ENCODE measurements at places on chromosomes 7 and 10.
A peak's percentile ranks its signal among the peaks of the same experiment; 100 is the strongest.

GRCh38 chr10:76230921-76231285, 799.5 kb downstream of the LRMDA start:
- no peak for DNase-seq

GRCh38 chr10:42866115-42866995, 83.8 kb downstream of the BMS1 start:
- peak; percentile 1 for DNase-seq

- DNase-seq = no peak
These were observed 21.6 kb downstream of the DNTT start for GRCh38 chr10:96325719-96326373.

DNA sequence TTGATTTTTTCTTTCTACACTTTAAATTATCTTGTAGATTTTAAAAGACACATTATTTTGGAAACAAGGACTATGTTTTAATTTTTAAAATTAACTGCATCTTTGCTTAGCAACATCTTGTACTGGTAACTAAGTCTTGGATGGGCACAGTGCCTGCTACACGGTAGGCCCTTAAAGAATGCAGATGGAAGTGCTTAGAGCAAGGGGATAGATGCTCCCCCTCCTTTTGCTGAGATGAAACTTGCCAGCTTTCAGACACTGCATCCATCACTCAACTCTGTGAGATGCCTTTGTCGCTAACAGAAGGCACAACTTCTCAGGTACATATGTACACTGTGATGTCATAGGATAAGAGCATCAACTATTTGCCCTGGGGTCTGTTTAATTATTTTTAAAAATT, 103.9 kb downstream of the LRRC18 start:
- no peak for DNase-seq

DNA sequence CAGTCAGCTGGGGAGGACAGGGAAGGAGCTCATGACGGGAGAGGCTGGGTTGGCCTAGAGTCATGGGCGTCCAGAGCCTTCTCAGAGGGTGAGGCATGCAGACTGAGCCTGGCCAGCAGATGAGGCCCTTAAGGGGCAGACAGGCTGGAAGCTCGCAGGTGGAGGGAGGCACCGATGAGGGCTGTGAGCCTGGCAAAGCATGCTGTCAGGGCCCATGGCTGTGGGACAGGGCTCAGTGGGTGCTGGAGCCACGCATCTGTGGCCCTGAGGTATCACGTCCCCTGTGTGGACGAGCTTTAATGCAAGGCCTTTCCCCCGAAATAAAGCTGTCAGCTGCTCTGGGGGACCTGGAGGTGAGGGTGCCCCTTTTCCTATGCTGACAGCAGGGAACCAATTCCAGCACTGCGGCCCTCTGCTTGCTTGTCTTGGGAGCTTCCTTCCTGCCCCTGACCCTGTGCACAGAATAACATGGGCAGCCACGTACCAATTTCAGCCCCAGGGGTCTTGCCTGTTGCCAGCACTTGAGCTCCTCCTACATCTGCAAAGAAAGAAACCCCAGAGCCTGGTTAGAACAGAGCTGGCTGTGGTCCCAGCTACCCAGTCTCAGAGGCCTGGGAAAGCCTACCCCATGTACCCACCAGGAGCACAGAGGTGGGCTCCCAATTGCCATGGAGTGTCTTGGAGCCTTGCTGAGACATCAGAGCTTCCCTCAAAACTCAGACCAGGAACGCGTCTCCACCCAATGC, 20.6 kb downstream of the TMEM273 start:
- no peak for DNase-seq

DNA sequence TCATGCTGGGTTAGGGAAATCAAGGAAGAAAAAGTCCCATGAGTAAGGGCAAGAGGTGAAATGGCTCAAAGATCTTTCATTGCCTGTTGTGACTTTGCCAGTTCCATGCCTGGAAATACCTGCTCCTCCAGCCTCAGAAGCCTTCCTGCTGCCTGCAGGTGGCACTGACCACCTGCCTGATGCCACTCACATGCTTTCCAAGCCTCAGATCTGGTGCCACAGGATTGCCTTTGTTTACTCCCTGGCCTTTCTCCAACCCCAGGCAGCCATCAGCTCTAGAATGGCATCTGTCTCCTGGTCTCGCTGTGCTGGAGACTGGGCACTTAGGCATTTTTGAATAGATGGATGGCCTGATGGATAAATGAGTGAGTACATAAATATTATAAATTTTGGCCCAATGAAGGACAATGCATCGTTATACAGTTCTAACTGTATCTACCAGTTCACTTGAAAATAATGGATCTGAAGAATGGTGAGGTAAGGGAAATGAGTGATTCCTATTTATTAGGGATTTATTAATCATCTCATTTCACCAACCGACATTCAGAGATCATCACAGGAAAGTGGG, 657.2 kb downstream of the INHBA start:
- no peak for DNase-seq

GRCh38 chr10:114487815-114488536, 83.7 kb upstream of the AFAP1L2 start:
- no peak for DNase-seq

- no peak for DNase-seq
These were observed 489.4 kb upstream of the SORCS1 start for GRCh38 chr10:107653832-107654287.

DNA sequence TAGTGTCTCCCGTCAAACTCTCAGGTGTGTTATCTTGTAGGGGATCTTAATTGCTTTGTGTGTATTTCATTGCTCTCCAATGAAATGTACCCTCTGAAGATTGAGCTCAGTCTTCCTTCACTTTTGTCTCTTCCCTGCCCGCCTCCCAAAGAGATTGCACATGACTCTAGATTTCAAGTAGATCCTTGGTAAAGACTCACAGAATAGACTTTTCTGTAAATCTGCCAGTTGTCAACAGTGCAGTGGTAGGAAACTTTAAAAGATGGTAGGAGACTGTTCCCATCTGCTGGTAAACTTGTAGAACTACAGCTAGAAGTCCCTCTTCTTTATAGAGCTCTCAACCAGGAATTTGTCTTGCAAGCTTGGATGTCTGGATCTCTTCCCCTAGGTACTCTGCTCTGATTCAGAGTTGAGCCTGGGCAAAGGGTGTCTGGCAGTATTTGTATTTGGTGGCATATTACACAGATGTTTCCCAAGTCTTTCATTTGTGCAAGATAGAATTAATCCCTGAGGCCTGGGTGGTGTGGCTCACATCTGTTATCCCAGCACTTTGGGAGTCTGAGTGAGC, 9.6 kb downstream of the CCL26 start:
- DNase-seq = no peak

DNA sequence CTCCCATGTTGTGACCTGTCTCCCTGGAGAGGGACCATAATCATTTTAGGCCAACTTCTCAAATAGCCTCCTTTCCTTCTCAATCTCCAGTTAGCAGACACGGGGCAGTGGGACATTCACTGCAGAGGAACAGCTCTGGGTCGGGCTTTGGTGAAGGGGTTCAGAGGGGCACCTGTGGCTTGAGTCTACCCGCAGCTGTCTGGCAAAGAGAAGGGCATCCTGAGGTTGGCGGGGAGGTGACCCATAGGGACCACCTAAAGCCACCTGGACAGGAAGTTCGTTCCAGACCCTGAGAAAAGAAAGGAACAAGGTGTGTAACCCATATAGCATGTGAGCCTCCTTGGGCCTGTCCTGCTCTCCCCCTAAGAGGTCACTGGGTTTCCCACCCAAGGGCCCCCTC, 155.0 kb downstream of the OAT start:
- no peak for DNase-seq

GRCh38 chr10:60236869-60237524, 152.7 kb downstream of the ANK3 start:
- no peak for DNase-seq

DNA sequence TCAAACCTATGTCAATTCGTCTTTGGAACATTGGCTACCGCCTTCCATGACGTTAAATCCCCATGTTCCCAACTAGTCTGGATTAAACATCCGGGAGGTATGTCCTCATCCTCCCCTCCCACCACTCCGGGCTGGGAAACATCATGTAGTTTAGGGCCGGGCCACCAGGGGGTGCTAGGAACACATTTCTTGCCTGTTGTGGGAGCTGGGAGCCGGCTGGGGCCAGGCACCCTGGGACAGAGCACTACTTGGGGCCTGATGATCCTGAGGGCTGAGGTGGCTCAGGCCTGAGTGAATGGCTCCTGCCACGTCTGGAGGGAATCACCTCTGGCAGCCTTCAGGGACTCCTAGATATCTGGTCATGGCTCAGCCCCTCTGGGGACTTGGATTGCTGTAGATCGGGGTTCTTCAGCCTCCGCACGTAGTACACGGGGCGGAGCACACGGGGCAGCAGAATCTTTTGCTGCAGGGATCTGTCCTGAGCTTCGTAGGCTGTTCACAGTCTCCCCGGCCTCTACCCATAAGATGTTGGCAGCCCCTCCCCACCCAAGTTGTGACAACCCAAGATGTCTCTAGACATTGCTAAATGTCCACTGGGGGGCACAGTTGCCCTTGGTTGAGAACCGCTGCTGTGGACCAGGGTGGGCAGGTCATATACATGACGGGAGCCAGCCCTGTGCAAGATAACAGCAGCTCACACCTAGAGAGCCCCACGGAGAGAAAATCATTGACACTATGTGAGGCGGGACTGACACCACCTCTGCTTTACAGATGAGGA, 141.2 kb upstream of the ZNF716 start:
- no peak for DNase-seq

DNA sequence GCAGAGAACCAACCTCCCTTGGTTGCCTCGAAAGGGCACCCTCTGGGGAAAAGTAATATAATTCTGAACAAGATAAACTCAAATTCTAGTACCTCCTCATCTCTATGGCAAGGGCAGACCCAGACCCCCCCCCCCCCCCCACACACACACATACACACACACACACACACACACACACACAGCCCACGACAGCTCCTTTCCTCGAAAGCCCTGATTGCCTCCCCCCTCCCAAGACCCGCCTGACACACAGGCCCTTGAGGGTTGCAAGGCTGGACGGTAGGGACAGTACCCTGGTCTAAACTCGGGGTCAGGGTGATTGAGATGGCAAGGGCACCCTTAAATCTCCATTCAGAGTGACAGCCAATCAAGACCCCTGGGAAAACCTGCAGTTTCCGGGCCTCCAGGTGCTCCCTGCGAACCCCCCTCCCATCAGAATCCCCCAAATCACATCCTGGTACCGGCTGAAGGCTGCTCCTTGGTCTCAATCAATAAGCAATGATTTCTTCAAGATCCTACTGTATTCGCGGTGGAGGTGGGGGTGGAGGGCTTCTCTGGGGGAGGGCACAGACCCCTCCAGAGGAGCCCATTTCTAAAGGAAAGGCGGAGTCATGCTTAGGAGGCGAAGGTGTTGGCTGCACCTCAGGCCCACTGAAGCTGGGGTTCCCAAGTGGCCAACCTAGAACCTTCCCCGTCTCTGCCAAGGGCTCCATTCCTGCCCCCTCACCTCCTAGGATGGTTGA, 100.7 kb downstream of the HIP1 start:
- no peak for DNase-seq

DNA sequence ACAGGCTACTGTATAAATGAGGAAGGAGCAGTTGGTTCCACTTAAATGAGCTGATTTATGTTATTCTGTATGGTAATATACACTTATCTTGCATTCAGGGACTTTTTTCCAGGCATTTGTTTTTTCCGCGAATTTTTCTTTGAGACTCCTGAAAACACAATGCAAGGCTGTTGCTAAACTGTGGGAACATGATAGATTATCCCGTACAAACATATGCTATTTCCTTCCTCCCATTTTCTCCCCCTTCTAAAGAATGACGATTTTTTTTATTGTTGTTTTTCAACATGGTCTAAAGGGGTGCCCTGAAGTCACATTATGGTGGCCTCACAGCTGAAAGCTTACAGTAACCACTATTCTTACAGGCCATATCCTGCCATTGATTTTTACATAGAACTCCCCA, 523.9 kb upstream of the NRP1 start:
- no peak for DNase-seq

DNA sequence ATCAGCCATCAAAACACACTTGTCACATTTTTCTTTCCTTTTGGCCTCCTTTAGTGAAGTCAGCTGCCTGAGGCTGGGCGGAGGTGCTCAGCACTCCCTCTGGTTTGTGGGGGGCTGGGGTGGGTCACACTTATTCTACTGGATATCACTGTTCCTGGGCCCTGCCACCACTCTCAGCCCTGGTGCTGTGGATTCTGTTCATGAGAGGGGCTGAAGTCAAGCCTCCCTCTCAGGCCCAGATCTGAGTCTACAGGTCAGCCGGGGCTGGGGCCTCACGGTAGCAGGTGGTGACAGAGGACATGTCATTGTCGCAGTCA, 180.8 kb upstream of the TNS3 start:
- DNase-seq = no peak

DNA sequence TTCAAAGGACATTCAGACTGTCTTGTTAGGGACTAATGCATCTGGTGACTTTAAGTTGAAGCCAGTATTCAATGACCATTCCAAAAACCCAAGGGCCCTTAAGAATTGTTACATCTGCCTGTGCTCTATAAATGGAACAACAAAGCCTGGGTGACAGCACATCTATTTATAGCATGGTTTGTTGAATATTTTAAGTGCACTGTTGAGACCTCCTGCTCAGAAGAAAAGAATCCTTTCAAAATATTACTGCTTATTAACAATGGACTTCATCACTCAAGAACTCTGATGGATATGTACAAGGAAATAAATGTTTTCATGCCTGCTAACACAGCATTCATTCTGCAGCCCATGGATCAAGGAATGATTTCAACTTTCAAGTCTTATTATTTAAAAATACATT, 33.1 kb upstream of the CYP26C1 start:
- no peak for DNase-seq

DNA sequence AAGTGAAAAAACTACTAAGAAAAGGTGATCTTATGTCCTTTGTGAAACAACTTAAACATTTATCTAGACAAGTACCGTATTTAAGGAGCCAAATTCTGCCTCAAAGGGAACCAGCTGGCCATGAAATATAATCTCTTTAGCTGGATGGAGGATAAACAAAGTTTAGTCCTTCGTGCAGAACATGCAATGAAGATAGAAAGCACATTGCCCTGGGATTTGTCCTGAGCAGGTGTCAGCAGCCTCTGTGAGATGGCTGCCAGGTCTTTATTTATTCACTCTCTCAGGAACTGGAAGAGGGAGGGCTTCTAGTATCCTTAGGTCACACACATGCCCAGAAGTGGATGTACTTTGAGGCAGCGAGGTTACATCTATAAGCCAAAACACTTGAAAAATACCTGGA, 57.4 kb upstream of the CASD1 start:
- no peak for DNase-seq

DNA sequence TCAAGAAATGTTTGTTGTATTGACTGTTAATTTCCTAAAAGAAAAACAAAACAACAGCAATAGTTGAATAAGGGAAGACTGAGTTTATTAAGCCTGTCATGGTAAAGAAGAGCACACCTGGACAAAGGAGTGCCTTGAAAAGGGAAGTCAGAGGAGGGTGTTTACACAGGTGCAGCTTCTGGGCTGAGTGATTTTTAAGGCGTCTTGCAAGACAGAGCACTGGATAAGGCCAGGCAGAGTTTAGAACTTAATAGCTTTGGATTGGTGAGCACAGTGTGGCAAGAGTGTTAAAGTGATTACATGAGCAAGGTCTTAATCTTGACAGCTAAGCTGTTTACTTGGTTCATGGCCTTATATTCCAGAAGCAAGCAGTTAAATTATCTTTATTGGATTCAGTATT, 423.2 kb downstream of the CNTNAP2 start:
- no peak for DNase-seq
